ENCODE measurements at places on chromosomes 7 and 10.

DNA sequence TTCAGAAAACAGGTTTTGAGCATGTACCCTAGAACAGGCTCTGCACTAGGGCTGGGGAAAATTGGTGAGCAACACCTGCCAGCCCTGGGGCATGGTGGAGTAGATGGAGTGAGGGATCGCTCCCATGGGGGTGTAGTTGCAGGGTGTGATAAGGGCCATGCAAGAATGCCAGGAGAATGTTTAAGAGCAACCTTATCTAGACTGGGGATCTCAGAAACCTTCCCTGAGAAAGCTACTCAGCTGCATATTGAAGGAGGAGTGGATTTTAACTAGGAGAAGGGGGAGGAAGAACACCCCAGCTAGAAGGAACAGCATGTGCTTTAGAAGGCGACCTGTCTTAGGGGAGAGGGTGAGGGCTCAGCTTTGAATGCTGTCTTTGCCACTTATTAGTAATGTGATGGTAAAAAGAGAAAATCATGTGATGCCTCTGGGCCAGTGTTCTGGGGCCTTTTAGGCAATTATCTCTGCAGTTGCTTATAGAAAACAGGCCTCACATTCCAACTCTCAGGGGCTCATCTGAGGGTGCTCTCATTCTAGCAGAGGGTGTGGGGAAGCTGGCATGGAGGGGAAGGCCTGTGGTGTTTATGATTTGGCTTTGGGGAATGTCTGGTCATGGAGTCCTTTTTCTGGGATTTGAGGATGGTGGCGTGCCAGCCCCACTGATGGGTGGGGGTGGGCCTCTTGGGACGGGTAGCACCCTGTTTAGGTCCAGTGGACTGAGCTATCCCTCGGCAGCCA is 225.4 kb downstream of the BMPER start:
- DNase-seq: no peak

GRCh38 chr10:34537629-34538231 is 277.4 kb downstream of the PARD3 start:
- no peak for DNase-seq

DNA sequence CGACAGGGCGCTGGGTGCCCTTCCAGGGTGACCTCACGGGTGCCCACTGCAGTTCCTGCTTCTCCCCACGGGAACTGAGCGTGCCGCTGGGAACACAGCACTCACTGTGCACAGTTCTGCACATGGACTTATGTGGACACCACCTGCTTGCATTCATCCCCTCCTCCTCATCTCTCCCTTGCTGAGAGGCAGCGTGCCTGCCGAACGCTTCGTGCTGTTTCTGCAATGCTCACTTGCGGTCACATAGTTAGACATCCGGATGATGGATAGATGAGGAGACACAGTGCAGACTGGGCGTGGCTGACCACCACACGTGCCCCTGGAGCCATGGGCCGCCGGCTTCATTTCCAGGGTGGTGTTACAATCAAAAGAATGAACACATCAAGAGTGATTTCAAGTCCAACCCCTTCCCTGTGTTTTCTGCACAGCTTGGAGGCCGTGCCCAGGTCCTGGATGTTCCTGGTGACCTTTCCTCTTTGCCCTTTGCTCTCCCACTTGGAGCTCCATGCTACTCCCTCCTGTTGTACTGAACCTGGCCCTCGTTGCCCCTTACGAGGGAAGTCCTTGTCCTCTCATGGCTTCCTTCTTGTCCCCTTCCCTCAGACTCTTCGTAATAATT is 119.4 kb downstream of the VIPR2 start:
- no peak for DNase-seq

- DNase-seq: no peak
These were observed 55.3 kb downstream of the SLC25A13 start for GRCh38 chr7:96266580-96266979.

DNA sequence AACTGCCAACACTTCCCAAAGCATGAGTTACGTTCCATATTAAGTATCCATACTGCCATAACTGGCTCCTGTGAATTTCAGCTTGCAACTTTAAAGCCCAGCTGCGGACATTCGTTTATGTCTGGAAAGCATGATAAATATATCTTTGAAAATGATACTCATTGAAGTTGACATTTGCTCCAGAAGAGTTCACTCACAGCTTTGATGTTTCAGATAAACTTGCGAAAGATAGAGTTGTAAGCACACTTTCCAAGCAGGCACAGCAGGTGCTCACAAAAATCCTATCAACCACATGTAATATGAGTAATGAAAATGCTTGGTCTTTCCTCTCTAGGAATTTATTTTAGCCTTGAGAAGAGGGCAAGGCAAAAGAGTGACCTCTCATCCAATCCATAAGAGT is 4.5 kb downstream of the CHCHD3 start:
- DNase-seq: no peak

DNA sequence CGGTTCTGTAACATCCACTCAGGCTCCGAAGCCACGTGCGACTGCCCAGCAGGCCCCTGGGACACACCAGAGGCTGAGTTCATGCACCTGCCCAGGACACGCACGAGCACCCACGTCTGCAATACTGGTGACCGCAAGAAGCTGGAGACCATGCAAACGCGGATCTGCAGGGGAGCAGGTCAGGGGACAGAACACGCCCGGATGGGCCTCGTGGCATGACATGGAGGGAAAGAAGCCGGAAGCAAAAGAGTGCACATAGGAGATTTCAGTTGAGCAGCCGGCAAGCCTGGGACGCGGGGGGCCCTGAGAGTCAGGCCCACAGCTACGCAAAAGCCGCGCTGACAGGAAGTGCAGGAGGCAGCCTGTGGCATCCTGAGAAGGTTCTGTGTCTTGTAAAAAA is 73.7 kb downstream of the FOXL3 start:
- DNase-seq: no peak

DNA sequence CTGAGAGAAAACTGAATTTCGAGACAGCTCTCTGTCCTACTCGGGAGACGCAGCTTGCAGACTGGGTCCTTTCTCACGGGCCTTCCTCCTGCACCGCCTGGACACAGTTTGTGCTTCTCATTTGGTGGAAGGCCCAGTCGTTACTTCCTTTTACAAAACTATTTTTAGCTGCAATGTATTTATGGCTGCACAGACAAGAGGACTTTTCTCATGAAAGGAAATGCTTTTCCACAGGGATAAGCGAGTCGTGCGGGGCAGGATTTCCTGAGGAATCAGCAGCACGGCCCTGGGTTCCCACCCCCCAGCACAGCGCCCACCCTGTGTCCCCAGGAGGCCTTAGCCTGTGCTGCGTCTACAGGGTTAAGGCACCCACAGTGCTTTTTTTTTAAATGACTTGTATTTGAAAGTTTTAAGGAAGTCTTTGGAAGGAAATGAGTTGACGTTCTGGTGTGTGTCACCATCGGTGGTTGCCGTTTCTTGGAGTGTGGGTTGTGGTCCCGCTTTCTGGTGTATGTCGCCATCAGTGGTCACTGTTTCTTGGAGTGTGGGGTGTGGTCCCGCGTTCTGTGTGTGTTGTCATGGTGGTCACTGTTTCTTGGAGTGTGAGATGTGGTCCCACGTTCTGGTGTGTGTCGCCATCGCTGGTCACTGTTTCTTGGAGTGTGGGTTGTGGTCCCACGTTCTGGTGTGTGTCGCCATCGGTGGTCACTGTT is 50.9 kb downstream of the INPP5A start:
- peak; percentile 31 for DNase-seq

DNA sequence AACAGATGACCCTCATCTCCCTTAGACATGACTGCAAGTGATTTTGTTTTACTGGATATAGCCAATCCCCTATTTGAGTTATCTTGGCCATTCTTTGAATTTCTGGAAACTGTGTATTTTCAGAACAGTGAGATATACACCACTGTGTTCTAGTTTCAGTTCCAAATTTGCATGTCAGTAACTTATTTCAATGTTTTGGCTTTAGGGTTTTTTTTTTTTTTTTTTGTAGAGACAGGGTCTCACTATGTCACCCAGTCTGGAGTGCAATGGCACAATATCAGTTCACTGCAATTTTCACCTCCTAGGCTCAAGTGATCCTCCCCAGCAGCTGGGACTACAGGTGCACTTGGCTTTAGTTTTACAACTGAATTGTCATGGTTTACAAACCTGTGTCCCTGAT is 67.2 kb downstream of the ATAD1 start:
- no peak for DNase-seq

DNA sequence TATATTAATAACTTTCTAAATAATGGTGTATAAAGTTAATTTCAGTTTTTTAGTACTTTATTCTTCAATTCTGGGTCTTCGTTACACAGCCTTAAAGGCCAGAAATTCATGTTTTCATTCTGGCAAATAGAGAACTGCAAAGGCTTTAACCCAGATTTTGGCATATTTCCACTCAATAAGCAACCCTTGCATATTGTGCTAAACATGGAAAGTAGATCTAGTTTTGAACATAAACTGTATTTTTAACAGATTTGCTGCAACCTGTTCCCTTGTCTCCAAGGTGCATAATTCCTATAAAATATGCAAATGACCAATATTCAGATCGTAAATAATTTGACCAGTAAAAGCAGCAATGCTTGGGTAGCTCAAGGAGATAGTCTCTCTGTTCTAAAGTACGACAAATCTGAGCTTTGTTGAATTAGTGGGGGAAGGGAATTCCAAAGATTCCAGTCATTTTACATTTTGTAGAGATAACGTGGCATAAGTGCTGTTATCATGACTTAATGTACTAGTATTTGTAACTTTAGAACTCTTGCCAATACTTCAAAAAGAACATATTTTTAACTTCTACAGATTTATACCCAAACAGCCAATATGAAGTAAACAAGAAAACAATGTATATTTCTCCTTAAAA is 46.4 kb upstream of the RSBN1L start:
- DNase-seq: no peak

DNA sequence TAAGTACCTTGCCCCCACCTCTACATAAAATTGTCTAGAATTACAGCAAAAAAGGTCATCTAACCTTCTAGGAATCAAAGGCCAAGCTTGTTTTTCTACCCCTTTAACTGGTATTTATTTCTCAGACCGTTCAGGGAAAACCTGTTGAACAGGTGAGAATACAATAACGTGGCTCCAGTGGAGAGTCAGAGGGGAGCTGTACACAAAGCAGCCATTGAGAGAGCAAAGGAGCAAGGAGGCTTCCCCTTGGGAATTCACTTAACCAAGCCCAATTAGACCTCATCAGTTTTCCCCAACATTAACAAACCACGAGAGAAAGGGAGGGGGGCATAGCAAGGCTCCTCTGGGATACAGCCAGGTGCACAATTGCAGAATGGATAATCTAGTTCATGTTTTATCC is 101.9 kb downstream of the ELMO1 start:
- DNase-seq: no peak

DNA sequence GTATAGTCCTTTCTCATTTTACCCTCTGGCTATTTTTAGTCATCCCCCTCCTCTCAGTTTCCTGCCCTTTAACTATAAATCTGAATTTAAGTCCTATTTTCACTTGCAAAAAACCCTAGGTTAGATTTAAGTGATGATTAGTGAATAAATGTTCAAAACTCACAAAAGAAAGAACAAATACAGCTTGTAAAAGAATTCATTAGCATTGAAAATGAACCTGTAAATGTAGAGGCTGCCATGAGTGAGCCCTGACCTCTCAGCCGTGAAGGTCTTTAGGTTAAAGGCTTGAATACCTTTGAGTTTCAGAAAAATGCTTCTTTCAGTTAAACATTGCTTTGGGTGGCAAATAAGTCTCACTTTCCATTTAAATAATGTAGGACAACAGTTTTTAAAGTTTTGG is 2.0 kb upstream of the SLC16A12 start:
- DNase-seq: no peak

DNA sequence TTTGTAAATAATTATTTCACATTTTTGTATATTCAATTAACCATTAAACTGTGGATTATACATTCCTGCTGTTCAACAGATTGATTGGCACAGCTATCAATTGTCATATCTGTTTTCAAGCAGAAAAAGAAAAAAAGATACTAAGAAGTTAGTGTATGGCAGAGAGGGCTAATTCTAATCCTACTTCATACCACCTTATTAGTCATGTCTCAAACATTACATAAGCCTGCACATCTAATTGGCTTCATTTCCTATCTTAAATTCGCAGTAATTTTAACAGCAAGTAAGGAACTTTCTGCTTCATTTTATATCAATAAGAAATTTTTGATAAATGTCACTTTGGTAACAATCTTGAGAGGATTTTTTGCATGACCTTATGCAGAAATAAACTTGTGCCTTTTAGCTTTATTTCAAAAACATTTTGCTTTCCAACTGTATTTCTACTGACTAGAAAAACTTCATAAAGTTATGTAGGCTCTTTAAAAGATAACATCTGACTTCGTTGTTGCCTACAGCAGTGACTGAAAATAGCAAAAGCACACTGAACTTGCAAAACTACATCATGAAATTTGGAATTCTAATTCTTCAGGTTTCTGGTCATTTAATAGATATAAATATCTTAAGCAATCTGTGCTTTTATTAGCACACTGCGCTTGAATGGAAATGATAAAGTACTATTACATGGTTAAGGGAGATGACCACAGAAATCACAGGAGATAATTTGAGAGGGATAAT is 111.5 kb downstream of the SEMA3C start:
- no peak for DNase-seq
